Esophagus squamous epithelium (tissue), 5 donors: ENCODE measurements at places on chromosomes 16 and 17.

GRCh38 chr16:22117609-22118008 lies 25.3 kb downstream of the VWA3A start:
- no peak for DNase-seq

GRCh38 chr17:48043176-48043575 lies 5.0 kb upstream of the NFE2L1 start:
- DNase-seq = no peak

DNA sequence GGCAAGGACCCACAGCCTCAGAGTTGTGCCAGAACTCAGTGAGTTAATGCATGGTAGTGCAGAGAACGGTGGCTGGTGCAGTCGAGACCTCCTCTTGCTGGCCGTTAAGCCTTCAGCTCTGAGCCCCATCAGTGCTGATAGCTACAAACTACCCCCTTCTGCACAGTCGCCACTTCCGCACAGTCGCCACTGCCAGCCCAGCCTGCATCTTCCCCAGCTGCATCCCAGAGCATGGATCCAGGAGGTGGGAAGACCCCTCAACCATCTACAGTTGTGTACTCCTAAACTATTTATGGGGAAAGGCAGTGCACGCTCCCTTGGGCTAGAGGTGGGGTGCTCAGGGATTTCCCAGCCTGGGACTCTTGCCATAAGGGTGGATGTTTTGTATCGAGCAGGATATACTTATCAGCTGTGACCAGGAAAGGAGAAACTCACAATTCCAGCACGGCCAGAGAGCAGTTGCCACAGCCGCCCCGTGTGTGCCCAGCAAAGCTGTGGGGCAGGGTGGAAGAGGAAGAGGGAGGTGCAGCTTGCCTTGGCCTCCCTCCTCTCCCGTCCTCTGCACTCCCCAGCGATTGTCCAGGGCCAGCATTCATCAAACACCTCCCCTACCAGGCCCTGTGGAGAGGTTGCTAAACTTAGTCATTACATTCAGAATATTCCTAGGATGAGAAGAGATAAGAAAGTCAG lies 49.5 kb upstream of the CMIP start:
- DNase-seq = no peak

DNA sequence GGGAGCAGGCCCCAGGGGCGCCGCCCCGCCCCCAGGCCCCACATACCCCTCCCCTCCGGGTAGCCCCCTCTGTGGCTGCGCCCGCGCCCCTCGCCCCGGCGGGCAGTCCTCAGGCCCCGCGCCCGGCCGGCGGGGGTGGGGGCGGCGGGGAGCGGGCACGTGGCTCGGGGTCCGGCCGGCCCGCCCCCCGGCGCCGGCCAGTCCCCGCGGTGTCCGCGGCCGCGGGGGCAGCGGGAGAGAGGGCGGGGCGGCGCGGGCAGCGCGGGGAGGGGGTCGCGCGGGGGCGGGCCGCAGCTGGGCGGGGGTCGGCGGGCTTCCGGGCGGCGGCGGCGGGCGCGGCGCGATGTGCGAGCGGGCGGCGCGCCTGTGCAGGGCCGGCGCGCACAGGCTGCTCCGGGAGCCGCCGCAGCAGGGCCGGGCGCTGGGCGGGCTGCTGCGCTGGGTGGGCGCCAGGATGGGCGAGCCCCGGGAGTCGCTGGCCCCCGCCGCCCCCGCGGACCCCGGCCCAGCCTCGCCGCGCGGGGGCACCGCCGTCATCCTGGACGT lies 335 bp downstream of the NECAB2 start:
- DNase-seq = no peak

DNA sequence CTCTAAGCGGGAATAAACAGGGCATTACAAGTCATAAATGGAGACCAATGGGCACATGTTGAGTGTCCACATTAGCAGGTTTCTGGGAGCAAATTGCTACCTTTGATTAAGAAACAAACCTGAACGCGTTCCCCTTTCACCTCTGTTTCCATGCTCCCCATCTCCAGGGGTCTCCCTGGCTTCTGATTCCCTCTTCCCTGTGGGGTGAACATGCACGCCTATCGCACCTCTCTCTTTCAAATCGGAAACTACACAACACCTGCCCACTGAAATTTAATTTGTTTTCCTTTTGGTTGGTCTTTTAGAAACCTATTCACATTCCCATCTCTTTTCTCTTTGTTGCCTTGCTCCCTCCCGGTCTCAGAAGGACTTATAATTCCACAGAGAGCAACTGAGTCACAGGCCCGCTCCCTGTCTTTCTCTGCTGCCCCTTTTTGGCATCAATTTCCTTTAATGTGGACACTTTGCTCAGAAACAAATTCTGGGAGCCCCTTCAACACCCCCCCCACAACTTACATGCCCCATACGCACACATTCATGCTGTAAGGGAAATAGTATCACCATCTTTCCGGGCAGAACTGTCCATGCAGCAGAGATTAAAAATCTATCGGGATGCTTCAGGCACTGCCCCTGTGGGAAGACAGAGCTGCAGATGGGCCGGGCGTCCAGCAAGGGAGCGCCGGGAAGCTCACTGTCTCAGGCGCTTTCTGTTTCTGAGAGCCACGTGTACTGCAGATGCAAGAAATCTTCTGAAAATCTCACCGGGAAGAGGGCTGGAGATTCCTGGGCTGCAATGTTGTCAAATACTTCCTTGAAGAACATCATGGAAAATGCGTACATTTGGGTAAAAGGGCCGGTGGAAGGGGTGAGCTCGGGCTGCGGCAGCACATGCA lies 7.2 kb upstream of the FOXF1 start:
- DNase-seq = no peak

- DNase-seq = no peak
Measured at GRCh38 chr17:82800885-82801284, 38.9 kb downstream of the ZNF750 start.

- DNase-seq = no peak
Measured at GRCh38 chr17:76419576-76420260, 33.2 kb downstream of the UBE2O start.

DNA sequence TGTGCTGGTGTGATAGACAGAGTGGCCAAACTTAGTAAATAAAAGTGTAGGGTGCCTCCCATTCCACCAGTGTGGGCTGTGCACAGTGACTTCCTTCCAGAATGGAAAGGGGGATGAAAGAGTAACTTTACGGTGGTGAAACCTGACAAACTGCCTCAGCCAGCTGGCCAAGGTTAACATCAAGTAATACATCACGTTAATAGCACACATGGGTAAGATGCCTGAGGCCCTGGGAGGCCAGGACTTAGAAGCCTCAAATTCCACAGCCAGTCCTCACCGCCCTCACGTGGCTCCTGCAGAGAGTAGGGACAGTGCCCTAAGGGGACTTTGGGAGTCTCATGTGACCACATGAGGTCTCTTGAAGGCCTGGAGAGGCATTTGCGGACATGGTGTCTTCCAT lies 14.1 kb downstream of the RMI2 start:
- DNase-seq = no peak

GRCh38 chr17:79624718-79625478 lies 14.0 kb upstream of the RBFOX3 start:
- DNase-seq = no peak

- DNase-seq = no peak
Measured at GRCh38 chr16:83215406-83216001, 588.7 kb downstream of the CDH13 start.

- DNase-seq = no peak
Measured at GRCh38 chr17:80857756-80858171, 133.9 kb upstream of the CHMP6 start.

GRCh38 chr16:10756574-10756973 lies 12.9 kb downstream of the NUBP1 start:
- DNase-seq = no peak

DNA sequence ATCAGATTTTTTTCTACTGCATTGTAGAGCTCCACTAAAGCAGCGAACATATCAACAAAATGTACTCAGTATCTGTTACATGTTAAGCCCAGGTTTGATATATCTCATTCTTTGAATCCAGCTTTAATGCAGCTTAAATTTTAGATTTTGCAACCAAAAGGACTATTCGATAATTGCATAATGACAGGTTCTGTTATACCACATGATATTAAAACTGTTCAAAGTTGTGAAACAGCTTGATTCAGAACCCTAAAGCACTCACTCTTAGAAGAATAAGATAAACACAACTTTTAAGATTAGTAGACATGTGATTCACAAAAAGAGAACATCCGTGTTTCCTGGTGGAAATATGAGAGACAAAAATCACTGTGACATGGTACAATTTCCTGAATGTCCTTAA lies 427.9 kb downstream of the CDH11 start:
- DNase-seq = no peak

GRCh38 chr16:88812513-88813268 lies 963 bp upstream of the APRT start:
- no peak for DNase-seq

GRCh38 chr16:67428146-67428731 lies 2.7 kb upstream of the HSD11B2 start:
- no peak for DNase-seq

GRCh38 chr16:68425498-68426346 lies 22.6 kb downstream of the SMPD3 start:
- DNase-seq = no peak

GRCh38 chr17:74987909-74988711 lies 678 bp downstream of the CDR2L start:
- no peak for DNase-seq

- DNase-seq = no peak
Measured at GRCh38 chr17:2380226-2380922, 20.5 kb downstream of the MNT start.

GRCh38 chr17:35949401-35949800 lies 5.9 kb upstream of the LYZL6 start:
- DNase-seq = no peak

DNA sequence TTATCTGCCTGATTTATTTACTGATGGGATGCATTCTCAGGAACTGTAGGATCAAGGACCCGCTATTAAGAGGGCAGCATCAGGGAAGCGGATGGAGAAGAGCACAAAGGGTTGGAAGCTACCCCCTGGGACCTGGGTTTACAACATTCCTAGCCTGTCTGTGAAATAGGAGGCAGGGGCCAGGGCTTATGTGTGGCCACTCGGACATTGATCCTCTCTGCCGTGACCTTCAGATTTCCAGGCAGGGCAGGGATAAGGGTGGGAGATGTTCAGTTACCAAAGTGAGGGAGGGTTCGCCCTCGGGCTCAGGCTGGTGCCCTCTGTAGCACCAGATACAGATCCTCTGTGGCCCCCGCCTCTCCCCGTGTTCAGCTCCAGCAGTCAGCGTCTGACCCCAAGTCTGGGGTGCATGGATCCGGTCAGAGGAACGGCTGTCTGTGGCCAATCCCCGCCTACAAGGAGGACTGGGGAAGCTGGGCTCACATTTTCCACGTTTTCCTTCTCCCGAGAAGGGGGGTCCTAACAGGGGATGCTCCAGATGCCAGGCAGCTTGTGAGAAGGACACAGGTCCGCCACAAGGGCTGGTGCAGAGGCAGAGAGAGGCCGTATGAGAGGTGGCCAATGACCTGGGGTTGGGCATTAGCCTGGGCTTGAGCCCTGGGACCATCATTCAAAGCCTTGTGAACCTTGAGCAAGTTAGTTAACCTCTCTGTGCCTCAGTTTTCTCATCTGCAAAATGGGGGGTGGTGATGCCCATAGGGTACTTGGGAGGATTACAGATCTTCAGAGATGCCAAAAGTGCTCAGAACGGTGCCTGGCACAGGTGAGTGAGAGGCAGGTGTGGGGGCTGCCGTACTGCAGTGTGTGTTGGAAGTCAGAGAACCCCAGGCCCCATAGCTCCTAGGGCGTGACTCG lies 48.3 kb downstream of the ATP2C2 start:
- no peak for DNase-seq

- DNase-seq = no peak
Measured at GRCh38 chr17:30279156-30279555, 12.6 kb downstream of the BLMH start.

DNA sequence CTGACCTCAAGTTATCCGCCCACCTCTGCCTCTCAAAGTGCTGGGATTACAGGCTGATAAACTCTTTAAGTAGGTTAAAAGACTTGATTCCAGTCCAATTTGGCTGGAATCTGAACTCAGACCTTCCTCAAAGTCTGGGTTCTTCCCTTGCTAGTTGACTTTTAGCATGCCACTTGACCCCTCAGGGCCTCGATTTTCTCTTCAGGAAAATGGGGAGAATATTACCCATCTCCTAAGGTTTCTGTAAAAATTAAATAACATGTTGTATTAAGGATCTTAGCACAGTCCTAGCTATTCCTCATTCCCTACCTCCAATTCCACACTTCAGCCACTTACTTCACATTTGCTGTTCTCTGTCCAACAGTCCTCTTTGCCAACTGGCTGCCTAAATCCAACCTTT lies 1.9 kb downstream of the GTF3C1 start:
- DNase-seq = no peak

- DNase-seq = no peak
Measured at GRCh38 chr17:6306820-6307219, 128.1 kb downstream of the AIPL1 start.

GRCh38 chr16:20344611-20345010 lies 7.9 kb downstream of the UMOD start:
- DNase-seq = no peak

GRCh38 chr16:29824589-29825144 lies 4.4 kb downstream of the MVP start:
- no peak for DNase-seq

GRCh38 chr17:49512296-49513043 lies 17.4 kb downstream of the NGFR start:
- DNase-seq = no peak

DNA sequence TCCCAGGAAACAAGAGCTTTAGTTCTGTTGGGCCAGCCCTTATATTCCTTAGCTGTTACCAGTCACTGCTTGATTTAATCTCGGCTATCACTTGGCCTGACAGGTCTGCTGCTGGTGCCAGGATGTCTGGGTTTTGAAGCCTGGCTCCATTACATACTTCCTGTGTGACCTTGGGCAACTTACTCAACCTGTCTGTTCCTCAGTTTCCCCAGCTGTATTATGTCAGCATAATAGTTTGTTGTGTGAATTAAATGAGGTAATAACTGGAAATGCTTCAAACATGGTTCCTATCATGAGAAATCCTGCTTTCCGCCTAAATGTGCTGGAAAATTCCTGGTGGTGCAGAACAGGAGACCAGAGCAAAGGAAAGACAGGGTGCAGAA lies 50.6 kb upstream of the STH start:
- no peak for DNase-seq

GRCh38 chr16:28324235-28324886 lies 32.0 kb downstream of the SBK1 start:
- no peak for DNase-seq

DNA sequence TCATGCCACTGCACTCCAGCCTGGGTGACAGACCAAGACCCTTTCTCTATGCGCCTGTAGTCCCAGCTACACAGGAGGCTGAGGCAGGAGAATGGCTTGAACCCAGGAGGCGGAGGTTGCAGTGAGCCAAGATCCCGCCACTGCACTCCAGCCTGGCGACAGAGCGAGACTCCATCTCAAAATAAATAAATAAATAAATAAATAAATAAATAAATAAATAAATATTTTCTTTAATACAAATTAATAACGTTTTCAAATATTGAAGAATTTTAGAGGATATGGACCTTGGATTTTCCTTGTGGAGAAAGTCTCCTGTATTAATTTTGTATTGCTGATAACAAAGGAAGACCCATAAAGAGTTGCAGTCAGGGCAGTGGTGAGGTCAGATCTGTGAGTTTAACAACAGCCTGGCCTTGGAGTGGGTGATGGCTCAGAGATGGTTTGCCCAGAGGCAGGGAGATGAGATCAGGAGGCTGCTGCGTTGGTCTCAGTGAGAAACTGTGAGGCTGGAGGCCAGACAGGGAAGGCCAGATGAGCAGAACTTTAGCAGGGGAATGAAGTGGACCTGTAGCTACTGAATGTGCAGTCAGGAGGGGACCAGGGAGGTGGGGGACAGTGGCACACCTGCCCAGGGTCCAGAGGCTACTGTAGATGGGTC lies 4.4 kb upstream of the ASGR1 start:
- DNase-seq = no peak
